ENCODE measurements at places on chromosomes 2 and 18.

DNA sequence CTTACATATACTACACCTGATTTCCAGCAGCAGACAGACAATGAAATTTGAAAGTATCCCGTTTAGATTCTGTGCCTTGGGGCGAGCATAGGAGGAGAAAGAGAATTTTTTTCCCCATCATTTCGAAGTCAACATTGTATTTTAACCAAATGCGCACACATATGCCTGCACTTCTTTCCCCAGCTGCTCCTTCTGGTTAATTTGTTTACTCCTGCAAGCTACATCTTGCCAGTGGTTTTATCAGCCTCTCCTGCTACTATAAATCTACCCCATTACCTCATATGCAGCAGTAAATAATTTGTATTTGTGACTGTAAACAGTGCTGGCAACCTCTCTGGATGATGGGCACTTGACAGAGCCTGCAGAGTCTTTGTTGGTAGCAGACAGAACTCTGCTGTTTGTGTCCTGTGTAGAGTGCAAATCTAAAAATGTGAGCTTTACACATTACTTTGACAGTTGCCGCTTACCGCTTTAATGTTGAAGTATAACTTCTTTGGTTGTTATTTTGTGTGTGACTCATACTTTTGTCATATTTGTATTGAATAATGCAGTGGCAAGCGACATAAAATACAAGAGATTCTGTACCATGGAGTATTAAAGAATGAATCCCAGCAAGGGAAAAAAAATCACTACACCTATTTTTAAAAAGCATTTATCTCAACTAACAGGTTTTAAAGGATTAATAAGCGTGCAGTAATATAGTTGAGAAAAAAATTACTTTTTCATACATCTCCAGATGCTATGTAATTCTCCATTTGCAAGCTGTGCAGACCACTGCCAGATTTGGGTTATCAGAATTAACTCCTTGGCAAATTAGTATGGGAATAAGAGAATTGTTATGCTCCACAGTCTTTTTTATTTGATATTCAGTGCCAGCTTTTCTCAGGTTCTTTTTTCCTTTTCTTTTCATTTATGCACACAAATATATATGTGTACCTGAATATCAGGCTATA lies 536.8 kb downstream of the XIRP2 start:
- no peak for DNase-seq

GRCh38 chr2:168035458-168035857 lies 211.9 kb downstream of the STK39 start:
- DNase-seq = no peak

DNA sequence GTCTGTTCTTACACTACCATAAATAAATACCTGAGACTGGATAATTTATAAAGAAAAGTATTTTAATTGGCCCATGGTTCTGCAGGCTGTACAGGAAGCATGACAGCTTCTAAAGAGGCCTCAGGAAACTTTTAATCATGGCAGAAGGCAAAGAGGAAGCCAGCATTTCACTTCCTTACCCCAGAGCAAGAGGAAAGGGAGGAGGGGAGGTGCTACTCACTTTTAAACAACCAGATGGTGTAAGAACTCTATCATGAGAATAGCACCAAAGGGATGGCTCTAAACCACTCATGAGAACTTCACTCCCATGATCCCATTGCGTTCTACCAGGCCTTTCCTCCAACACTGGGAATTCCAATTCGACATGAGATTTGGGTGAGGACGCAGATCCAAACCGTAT lies 344.4 kb upstream of the SLC39A10 start:
- no peak for DNase-seq

GRCh38 chr2:159996792-159997546 lies 65.4 kb downstream of the PLA2R1 start:
- DNase-seq = no peak

DNA sequence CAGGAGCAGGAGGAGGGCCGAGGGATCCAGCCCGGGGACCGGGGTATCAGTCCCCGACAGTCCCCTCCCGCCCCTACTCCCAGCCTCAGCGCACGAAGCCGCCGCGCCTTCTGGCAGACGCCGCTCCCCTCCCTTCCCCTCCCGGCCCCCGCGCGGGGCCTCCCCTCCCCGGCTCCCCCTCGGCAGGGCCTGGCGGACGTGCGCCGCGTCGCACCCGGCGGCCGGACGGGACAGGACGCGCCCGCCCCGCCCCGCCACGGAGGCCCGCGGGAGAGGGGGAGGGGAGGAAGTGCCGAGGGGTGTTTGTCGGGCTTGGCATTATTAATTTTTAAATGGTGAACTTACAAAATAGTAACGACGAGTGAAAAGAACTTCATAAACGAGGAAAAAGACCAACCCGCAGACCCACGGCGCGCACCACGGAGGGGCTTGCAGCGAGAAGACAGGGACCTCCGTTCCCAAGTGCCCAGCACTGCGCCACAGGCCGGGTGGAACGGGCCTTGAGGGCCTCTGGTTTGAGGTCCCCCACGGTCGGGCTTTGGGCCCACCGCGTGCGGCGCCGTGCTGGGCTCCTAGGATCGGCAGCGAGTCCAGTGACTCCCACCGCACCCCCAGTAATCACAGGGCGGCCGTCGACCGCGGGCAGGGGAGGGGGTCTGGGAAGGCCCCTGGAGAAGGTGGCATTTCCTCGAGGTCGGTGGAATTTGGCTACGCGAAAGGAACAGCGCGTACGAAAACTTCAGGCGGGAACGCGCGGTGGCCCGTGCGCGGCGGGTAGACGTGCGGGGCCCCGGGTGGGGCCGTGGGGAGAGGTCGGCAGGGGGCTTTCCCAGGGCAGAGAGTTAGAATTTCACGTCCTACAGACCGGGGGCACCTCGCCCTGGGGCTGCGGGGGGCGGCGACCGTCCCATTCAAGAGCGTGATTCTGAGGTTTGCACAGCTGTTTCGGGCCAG lies 954 bp upstream of the CTDSP1 start:
- peak; percentile 91 for DNase-seq

- DNase-seq = no peak
Observed at GRCh38 chr18:45103319-45104048, 422.8 kb downstream of the SETBP1 start.

DNA sequence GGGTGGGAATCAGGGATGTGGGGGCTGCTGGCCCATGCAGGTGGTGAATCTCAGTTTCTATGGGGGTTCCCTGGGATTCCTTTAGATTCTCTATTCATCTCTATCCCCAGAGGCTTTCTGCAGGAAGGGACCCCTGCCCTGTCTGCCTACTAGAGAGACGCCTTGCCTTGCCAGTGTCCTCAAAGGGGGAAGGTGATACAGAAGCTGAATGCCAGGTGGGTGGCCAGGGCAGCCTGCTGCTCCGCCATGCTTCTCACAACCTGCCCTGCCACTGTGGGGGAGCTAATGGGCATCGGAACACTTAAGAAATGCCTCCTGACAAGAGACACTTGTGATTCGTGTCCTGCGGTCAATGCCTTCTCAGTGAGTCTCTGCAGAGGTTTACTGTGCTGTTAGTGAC lies 368.4 kb downstream of the EN1 start:
- no peak for DNase-seq

GRCh38 chr2:75053484-75054112 lies 95.2 kb downstream of the POLE4 start:
- DNase-seq = no peak

GRCh38 chr18:56001576-56001975 lies 413.6 kb upstream of the TCF4 start:
- DNase-seq = no peak

DNA sequence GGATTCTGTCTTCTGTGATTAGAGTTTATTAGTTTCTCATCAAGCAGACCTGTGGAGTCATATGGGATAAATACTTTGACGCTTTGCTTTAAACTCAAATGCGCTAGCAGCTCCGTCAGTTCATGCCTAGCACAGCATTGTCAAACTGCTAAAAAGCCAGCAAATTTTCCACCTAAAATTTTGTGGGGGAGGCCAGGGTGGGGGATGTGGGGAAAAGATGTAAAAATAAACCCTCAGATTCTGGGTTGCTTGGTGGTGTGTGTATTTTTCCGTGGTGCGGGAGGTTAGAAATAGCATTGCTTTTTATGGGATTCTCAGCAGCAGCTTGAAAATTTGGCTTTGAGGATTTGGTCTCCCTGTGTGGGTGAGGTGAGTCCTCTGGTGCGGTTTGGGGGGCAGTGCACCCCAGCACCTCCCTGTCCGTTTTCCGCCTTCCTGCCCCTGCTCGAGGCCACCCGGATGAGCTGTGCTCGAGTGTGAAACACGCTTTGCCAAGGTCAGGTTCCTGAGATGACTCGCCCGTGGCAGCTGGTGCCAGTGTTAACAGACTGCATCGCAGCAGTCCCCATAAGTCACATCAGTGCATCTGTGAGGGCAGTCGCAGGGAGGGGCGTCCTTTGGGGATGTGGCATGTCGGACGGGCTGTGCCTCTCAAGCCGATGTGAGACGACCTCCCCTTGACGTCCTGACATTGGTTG lies 65.9 kb downstream of the LDLRAD4 start:
- DNase-seq = no peak

DNA sequence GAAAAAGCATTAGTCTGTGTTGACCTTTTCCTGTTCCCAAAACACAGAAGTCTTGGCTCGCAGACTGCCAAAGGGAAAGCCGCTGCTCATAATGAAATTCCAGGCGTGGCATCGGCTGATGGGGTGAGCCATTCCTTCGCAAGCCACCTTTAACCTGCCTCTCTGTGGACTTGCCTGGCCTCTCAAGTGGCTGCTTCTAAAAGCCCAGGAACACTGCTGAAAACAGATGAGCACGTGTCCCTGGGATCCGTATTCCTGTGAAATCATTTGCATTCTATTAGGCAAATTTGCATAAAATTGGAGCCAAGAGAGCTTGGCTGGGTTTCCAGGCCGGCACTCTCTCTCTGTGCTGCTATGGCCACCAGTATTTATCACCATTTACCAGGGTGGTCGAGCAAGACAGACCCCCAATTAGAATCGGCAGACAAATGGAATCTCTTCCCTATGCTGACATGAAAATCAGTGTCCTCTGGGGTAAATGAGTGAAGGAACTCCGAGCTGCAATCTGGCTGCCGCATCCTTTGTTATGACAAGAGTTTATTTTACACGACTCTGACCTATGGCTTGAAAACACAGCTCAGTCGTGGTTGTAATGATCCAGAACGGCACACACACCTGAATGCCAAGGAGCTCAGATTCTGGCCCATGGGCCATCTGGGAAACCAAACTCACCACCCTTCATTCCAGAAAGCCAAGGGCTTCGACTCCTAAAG lies 21.7 kb downstream of the BCL2 start:
- no peak for DNase-seq

GRCh38 chr2:178229927-178230326 lies 35.6 kb downstream of the OSBPL6 start:
- no peak for DNase-seq

- no peak for DNase-seq
Observed at GRCh38 chr2:120864981-120865380, 129.3 kb downstream of the GLI2 start.

All from ureter (tissue), 1 donor.